Stimulated activated CD4-positive, alpha-beta T cell treated with anti-CD3 and anti-CD28 coated beads, TNF-alpha, amount 100 ng/mL, for 48 hours (primary cell): ENCODE measurements at places on chromosomes 12 and 14.

DNA sequence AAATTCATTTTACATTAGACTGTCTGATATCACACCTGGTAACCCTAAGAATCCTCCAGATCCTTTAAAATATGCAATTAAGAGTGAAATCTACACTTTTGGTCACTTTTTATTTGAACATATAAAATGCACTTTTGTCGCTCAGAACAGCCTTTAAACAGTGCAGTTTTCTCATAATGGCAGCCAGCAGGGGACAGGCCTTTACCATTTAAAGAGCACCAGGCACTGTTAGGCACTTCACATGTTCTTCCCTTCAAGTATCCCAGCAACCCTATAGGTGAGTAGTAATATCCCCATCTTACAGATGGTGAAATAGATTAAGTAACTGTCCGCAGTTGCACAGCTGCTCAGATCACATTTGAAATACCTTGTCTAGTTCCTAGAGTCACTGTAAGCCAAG, 11.3 kb upstream of the SAMD4A start:
- DNase-seq, result no peak

DNA sequence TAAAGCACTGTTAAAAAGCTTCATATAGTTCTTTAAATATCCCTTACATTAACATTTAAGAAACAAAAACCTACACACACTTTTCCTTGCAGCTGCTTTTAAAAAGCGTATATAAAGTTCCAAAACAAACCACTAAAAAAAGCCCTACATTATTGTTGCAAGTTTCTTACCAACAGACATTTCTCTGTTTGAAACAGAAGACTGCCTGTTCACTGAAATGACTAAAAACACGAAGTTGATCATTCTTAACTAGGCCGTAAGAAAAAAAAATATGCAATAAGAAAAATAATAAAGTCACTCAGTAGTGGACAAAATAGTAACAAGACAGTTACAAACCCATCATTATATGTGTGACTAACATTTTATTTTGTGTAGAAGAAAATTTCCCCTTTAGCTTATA, 37.3 kb downstream of the KIF21A start:
- no peak for DNase-seq

DNA sequence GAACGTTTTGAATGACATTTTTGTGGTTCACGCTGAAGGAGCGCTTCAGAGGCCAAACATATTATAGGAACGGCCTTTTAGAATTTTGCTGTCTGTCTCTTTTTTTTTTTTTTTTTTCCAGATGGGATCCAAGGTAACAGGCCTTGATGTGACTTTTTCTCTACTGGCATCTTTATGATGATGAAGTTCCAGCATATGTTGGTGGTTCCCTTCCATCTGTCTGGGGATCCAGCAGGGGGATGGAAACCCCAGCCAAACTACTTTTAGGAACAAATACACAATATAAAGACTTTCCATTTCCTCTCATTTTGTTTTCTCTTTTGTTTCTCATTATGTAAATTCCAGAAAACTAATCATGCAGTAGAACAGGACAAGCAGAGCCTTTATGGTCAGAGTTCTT, 239.3 kb upstream of the PRICKLE1 start:
- no peak for DNase-seq

DNA sequence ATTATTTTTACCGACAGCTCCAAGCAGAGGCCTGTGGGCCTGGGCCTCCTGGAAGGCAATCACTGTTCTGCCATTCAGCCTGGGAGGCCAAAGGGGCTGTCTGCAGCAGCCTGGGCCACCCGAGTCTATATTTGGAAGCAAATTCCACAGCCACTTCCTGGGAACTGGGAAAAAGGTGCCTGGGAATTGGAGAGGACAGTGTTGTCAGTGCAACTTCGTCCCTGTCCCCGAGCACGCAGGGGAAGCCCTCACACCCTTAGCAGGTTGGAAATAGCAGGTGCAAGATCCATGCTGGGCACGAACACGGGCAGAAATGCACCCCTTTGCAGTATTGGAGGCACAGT, 9.6 kb upstream of the TBX5 start:
- no peak for DNase-seq

DNA sequence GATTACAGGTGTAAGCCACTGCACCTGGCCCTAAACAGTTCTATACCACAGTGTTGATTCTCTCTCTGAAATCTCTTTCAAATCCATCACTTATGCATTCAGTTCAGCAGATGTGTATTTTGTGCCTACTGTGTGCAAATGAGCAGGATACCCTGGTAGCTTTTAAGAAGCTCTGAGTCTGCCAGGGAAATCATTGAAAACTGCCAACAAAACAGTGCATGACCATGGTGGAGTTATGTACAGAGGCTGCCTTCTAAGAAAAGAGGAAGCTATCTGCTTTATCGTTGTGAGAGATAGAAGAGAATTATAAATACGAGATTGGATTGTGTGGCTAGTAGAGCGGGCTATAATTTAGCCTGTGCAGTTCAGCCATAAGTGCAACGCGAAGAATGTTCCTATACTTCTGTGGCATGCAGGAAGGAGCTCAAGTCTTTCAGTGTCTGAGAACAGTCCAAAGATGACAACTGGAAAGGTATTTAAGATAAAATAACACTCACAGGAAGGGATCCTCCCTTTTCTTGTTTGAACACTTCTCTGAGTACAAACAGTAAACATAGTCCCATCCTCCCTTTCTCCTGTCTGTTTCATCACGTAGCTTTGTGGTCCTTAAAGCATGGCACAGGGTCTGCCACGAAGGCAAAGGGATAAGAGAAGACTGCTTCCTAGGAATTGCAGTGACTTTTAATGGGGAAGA, 4.3 kb downstream of the DIP2B start:
- DNase-seq, result no peak

- peak; percentile 52 for DNase-seq
These were observed 9.7 kb downstream of the MPHOSPH9 start for GRCh38 chr12:123223241-123223668.

GRCh38 chr14:65959563-65960024, 526.6 kb upstream of the CCDC196 start:
- no peak for DNase-seq

DNA sequence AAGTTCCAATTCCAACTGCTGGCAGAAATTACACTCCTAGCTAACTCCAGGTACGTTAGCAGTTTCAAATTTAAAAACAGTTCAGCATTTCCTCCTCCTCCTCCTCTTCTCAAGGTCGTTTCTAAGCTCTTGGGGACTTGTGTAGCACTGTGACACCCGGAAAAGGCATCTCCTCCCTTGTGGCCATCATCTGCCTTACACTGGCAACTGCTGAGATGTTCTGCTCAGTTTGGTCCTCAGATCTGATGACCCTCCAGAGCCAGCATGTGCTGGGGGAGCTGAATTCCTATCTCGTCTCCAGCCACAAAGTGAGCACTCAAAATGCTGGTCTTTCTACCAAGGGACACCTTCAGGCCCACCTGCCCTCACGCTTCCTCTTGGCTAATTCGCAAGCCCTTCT, 43.5 kb upstream of the CDKN3 start:
- no peak for DNase-seq

- DNase-seq, result no peak
These were observed 868.4 kb downstream of the DIO2 start for GRCh38 chr14:79342942-79343341.

DNA sequence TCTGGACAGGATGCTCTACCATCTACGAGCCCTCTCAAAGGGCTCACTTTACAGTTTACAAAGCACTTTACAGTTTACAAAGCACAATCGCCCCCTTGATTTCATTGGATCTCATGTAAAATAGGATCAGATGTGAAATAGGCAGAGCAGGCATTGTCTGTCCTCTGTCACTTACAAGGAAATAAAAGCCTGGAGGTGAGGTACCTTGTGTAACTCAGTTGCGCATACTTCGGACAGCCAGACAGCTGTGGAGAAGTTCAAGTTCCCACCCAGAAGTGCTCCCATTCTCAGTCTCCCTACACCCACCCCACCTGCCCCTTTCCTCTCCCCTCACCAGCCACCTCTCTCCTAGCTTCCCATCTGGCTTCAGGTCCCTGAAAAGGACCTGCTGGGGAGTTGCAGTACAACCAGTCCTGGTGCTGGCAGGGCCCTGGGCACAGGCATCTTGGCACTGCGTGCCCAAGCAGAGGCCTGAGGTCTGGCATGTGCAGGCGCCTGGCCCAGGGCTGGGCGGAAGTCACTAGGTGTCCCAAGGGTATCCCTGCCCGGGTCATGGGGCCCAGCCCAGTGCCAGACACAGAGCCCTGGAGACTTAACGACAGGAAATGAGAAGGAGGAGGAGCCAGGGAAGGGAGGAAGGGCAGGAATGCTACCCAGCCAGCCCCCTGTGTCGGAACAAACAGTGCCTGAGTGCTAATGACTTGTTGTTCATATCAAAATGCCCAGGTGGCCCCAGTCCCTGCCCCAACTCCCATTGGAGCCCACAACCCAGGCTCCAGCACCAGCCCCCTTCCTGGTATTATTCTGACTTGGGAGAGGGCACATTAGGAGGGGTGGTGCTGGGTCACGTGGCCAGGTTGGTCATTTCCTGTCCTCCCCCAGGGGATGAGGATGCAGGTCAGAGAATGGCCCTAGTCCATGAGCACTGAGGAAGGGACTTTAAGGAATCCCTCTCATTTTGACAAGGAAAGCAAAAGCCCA, 5.4 kb downstream of the RAPGEF3 start:
- no peak for DNase-seq

DNA sequence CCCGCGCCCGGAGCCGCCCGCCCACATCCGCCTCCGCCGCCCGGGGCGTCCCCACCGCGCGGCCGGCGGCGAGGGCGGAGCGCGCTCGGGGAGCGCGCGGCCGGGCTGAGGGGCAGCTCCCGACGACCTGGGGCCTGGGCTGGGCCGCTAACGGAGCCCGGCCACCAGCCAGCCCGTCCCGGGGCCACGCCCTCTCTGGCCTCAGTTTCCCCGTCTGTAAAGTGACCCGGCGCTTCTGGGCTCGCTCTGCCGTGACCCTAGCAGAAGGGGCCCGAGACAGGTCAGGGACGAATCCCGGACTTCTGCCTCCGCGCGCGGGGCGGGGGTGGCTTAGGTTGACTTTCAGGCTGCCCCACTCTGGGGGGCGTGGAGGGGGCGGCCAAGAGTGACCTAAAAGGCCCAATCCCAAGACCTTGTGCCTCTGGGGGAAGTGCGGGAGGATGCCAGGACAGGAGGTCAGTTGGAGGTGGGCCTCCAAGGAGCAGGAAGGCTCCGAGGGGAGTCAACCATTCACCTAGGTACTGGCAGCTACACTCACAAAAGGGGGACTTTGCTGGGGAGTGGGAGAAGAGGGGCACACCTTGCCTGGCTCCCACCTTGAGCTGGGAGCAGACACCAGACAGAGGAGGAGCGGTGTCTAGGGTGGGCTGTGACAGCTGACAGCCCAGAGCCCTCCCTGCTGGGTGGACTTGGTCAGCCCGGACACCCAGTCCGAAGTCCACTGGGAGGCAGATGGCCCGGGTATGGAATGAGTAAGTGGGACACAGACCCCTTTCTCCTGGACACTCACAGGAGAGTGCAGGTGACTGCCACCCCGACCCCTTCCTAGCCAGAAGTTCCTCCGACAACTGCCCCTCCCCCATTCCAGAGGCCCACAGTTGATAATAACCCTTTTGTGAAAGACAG, 486 bp upstream of the AKT1 start:
- DNase-seq, result peak; percentile 55

DNA sequence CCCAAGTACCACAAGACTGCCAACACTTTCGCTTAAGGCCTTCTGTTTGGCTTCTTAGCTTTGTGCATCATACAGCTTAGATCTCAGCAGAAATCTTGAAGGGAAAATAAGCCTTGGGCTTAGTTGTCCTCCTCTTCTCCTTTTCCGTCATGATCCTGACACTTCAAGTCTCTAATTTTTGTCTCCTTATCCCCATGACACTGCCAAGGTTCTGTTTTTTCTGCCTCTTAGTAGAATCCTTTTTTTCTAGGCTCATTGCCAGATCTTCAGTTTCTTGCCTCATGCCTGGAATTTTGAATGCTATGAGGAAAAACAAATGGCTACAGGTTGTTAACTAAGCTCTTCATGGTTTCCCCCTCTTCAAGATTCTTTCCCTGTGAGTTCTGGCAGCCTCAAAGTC, 450.4 kb downstream of the LRFN5 start:
- DNase-seq, result no peak
